ENCODE measurements at places on chromosomes 6 and 20.

GRCh38 chr6:155709262-155709661, 253.6 kb upstream of the NOX3 start:
- no peak for DNase-seq

GRCh38 chr20:44733341-44734069, 12.2 kb upstream of the KCNK15 start:
- DNase-seq, result peak; percentile 41

DNA sequence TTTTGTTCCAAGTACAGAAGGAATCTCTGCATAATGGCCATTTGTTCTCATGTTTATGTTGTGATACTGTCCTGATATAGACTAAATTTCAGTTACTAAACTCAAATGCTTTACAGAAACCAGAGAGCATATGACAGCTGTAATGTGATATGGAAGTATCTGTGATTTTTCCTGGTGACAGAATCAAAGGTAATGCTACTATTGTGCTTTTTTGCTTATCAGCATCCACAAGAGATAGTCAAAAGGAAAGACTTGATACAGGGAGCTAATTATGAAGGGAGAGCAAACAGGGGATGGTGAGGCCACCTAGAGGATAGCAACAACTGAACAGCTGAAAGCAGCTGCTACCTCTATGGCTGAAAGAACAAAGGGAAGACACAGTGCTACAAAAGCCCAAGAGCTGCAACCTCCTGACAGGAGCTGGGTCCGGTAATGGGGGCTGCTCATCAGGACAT, 181.4 kb downstream of the PHF3 start:
- DNase-seq, result no peak

- DNase-seq, result no peak
Observed at GRCh38 chr6:124420116-124420840, 542.0 kb upstream of the RNF217 start.

GRCh38 chr6:142816486-142816885, 128.5 kb downstream of the HIVEP2 start:
- no peak for DNase-seq

DNA sequence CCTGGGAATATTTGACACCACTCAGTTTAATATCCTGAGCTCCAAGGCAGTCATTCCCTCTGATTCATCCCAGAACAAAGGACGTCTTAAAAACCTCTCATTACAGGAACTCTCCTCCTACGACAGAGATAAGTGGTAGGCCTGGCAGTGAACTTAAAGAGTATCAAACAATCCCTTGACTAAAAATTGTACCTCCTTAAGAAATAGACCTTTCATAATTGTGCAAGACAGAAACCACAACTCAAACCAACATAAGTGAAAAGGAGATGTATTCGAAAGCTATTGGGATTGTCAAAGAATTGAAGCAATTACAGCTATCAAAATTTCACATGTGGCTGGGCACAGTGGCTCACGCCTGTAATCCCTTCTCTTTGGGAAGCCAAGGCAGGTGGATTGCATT, 19.1 kb upstream of the BNIP5 start:
- no peak for DNase-seq

DNA sequence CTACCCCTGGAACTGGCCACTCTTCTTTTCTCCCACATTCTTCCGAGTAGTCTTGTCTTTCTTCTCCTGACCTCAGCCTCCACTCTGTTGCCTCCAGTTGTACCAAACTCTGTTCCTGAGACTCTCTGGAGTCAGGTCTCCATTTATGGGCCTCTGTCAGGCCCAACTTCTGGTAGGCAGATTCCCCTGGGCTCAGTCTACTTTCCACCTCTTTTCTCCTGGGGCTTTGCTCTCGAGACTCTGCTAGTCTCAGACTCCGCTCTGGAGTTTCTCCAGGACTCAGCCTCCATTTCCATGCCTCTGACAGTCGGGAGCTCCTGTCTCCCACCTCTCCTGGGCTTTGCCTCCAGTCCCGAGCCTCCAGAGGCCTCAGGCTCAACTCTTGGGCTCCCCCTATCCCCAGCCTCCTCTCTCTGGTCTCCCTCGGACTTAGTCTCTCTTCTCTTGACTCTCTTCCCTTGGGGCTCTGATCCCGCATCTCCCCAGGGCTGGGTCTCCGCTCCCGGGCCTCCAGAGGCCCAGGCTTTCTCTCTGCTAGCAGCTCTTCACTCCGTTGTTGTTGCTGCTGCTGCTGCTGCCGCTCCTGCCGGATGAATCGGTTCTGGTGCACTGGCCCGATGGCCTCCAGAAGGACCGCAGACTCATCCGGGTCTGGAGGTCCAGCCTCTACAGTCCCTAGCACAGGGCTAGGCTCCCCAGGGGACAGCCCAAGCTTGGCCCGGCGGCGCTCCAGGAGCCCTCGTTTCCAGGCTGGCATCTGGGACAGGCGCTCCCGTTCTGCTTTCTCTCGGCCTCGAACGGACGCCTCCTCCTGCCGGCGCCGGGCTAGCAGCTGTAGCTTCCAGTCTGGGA, 1.1 kb downstream of the PPP1R18 start:
- no peak for DNase-seq

- DNase-seq, result no peak
Observed at GRCh38 chr6:33636655-33637054, 15.5 kb downstream of the ITPR3 start.

Data from hematopoietic multipotent progenitor cell treated with erythropoietin and hydrocortisone succinate and interleukin-3 and kit ligand, for 15 days (in vitro differentiated cells).